ENCODE measurements at places on chromosomes 11 and 22.

DNA sequence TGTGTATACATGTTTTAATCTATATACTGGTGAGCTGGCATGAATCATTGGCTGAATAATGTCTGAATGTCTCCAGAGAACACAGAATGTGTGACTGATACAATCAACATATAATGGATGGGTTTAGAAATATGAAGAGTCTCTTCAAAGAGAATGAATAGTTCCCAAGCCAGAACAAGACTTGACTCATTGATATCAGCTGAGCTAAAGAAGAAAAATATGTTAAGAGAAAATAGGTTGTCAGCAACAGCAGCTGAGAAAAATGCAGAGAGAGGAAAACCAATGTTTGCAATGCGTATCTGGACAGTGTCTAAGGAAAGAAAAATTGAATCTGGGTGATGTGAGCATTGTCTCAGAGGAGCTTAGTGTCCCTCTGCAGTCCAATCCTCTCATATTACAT, 1281.8 kb upstream of the TENM4 start:
- no peak for DNase-seq

DNA sequence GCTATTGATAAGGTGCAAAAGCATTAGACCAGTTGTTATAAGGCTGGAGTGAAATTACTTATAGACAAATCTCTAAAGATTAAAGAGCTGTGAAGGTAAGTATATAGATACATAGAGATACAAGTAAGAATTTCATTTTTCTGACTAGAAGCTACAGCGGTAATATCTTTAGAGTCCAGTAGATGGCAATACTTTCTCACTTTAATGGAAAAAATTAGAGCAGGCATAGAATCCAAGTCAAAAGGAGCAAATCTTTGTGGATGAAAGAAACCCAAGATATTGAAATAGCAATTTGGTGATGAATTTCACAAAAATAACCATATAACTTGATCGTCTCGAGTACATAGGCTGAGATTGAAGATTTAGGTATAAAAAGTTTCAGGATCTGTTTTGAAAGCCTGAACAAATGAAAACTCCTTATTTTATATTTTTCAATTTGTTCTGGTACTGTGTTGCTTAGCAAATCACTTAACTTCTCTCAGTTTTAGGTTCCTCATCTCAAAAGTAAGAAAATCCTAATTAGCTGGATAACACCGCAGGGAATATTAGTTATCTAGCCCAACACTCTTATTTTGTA, 81.9 kb downstream of the UVRAG start:
- no peak for DNase-seq

DNA sequence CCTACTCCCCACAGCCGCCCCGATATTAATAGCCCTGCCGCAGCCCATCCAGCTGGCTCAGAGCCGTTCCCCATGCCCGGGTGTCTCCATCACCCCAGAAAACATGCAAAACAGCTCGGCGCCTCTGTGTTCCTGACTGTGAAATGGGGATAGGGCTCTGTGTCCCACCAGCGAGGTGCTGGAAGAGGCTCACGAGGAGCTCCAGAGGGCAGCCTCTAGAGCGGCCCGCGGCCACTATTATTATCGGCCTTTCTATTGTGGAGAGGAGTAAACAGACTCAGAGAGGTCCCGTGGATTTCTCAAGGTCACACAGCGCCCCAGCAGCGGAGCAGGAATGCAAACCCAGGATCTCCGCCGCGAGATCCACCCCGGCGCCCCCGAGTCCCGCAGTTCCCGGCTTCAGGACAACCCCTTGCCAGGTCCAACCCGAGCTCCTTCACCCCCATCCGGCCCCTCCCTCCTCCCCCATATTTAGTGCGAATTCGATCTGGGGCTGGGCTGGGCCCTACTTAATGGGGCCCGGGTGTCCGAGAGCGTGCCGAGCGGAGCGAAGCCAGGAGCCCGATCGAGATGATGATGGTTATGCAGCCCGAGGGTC, at the start of gene ACTN3:
ACTN3 (plus strand) TSS at position 536 of the 598 bp plus-strand sequence; CDS start at position 571, 35 bp downstream.
- no peak for DNase-seq

DNA sequence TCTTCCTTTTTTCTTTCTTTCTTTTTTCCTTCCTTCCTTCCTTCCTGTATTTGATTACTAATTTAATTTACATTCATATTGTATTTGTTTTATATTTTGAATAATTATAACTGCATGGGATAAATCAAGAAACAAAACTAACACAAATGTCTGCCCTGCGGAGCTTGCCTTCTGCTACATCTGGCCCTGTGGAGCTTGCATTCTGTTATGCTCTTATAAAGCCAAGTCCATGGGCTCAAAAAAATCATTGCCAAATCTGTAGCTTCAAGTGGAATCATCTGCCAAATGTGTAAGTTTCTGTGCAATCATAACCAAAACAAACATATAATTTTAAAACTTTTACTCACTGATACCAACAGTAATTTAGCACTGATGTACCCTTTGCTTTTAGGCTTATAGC, 8.0 kb upstream of the OR52J3 start:
- DNase-seq = no peak

- DNase-seq = no peak
Observed at GRCh38 chr11:71551711-71552110, 3.5 kb downstream of the KRTAP5-9 start.

GRCh38 chr11:64378335-64378880, 19.4 kb downstream of the RPS6KA4 start:
- DNase-seq = no peak

DNA sequence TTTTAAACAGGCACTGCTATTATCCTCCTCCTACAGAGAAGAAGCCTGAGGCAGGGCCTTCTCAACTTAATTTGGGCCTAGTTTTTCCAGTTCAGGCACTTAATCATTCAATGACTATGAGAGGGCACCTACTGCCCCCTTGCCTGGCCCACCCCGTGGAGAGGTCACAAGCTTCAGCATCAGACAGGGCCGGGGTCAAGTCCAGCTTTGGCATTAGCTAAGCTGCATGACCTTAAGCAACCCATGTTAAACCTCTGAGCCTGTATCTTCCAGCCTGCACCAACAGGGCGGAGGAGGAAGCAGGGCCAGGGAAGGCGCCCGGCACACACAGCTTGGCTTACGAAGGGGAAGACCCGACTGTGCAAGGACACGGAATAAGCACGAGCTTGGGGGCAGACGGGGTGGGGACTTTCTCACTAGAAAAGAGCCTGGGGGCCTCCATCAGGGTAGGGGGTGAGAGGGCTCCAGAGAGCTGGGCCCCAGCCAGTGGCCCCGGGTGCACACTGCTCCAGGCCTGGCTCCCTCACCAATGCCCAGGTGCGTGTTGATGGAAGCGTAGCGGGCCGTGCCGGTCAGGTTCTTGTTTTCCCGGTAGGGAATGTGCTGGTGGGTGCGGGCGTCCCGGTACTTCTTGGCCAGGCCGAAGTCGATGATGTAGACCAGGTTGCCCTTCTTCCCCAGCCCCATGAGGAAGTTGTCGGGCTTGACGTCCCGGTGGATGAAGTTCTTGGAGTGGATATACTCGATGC, 16.9 kb downstream of the CSNK1E start:
- DNase-seq = no peak

DNA sequence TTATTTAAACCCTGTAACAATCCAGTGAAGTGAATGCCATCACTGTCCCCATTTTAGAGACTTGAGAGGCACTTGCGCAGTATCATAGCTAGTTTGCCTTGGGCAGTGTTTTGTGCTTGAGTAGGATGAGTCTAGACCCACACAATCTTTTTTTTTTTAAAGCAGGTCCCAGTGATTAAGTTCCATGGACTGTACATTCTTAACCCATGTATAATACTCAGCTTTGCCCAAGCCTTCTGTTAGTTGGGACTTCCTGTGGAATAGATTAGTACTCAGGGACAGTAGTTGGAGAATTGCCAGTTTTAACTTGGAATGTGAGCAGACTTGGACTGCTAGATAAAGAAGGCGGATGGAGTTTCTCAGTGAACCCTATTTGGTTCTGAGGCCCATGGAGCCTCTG, 108.6 kb upstream of the RASSF10 start:
- DNase-seq = no peak

DNA sequence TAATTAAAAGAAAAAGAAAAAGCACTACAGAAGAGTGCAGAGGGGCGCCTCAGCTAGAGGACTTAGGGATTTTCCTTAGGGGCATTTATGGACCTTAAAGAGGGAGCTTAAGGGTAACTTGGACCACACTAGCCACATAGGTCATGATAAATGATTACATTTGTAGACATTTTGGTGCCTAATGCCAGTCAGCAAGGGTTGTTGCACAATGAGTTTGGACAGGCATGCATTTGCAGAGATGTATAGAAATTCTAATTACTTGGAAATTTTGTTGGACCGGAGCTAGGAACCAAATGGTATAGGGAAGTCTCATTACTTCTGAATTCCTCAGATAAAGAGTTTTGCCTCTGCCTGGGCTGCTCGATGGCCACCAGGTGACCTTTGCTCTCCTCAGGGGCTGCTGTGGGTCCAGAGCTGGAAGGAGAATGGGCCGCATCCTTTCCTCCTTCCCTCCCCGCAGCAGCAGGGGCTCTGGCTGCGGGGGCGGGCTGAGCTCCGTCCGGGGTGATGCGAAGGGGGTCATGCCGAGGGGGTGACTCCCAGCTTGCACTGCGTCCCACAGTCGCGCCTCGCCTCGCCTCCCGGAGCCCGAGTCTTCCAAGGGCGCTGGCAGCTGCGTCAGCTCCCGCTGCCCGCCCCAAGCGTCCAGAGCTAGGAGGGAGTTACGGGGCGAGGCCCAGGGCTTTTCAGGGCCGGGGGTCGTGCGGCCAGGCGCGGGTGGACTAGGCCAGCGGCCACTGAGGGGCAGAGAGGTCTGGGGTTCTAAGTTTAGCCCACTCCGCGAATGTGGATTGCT, 20.3 kb upstream of the MALAT1 start:
- DNase-seq = no peak

DNA sequence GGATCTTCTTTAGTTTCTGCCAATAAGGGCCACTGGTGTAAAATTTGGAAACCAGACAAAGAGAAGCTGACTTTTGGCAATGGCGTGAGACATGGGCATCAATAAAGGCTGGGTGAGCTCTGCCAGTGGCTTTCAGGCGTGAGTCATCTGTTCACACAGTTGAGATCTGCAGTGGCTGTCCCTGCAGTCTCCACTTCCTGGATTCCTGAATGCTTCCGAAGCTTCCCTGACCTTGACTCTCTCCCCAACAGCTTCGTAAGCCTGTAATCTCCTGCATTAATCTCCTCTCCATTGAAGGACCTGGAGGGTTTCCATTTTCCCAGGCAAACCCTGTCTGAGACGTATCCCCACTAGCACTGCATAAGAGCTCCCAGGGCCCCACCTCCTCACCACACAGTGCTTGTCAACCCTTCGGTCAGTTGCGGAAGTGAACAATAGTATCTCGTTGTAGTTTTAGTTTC, 574.7 kb downstream of the TBC1D22A start:
- DNase-seq = no peak

GRCh38 chr11:106989078-106989455, 29.2 kb downstream of the GUCY1A2 start:
- DNase-seq = no peak

All from stimulated activated CD8-positive, alpha-beta memory T cell treated with anti-CD3 and anti-CD28 coated beads, Interleukin-4, amount 100 ng/mL, for 1 hour (primary cell).